ENCODE measurements at places on chromosomes 5 and 9.

- DNase-seq = no peak
Observed at GRCh38 chr9:93100276-93100636, 4.2 kb downstream of the CARD19 start.

DNA sequence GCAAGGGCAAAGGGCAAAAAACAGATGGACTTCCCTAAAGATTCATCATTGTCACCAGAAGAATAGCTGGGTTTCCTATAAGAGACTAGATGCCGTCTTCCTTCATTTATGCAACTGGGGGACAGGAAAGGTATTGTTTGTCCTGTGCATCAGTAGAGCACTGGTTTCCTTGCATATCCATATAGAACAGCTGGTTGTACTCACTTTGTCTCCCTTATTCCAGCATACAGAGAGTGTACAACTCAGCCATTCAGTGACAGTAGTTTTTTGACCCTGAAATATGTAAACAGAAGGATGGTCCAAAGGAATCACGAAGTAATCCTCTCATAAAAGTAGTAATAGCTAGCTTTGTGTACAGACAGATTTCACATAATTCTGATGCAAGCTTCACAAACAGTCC is 22.5 kb upstream of the MAST4 start:
- DNase-seq = no peak

DNA sequence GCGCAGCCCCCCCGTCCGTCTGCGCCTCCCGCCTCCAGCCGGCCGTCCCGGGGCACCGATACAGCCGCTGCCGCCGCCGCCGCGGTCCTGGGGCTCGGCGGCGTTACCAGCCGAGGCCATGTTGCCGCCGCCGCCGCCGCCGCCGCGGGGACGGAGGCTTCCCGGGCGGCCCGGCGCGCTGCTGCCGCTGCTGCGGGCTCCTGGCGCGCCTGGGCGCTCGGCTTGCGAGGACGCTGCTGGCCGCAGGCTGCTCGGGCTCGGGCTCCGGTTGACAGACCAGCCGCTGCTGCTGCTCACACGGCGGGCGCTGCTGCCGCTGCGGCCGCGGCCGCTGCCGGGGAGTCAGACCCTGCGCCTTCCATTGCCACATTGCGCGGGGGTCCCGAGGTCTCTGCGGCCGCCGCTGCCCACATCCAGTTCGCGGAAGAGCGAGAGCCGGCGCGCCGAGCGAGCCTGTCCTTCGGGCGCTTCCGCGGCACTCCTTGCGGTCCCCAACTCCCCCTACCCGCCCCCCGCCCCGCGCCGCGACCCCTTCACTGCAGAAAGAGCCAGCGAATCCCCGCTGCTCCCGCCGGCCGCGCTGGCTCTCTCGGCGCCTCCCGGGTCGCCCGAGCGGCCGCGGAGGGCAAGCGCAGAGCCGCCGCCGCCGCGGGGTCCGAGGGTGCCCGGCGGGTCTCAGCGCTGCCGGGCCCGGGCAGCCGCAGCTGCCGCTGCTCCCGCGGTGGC is 8.4 kb downstream of the PTCH1 start:
- no peak for DNase-seq

DNA sequence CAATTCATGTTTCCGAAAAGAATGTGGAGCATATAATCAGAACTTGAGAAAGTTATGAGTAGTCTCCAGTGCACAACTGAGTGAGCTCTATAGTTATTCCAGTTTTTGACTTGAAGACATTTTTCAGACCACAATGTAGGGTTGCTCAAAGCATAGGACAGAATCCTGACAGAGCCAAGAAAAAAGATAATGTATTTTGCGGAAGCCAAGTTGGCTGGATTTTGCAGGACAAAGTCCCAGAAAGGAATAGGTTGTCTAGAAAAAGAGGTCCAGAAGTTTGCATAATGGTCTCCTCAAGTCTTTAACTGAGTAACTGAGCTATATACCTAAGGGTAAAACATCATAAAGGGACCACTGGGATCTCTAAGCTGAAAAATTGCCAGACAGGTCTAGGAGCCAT is 1028.0 kb downstream of the TAF11L14 start:
- no peak for DNase-seq

DNA sequence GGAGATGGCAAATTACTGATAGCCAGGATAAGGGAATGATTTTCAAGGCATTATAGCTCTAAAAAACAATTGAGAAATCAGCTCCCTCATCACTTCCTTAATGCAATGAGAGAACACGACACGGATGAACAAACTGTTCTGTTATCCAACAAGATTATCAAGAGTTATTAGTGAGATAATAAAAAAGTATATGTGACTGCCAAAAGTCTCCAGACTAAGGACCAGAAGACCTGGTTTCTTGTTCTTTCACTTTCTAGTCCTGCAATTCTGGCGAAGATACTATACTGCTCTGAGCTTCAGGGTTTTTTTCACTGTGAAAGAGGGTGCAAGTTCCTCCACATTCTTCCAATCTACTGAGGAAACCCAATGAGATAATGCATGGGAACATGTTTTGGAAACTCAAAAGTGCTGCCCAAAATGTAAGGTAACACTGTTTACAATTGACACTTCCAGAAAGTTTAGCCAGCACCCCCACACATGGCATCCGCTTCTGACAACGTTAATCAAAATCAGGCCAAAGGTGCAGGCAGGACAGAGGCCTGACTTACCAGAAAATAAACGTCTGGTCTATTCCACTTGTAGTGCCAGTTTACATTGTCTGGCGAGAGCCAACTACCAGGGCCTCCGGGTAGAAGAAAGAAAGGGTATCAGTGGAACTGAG is 254.2 kb downstream of the DOCK8 start:
- DNase-seq = no peak

GRCh38 chr9:87198716-87199115 is 251.4 kb upstream of the GAS1 start:
- DNase-seq = no peak

DNA sequence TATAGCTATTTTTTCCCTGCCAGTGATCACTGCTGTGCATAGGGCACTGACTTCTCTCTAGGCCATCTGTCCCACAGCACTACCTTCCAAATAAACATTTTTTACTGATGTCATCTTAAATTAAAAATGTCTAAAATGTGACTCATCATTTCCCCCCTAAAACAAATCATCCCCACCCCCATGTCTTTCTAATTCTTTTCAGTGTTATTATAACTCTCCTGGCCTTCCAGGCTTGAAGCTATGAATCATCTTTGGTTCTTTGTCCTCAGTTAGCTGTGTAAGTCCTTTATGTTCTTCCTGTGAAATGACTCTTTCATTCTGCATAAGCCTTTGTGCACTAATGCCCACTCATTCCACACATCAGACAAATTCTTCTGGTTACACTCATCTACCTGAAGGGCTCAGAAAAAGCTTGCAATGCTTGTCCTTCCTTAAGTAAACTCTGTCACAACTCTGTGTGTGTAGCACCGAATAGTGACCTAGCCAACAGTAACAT is 78.1 kb downstream of the CFAP95 start:
- DNase-seq = no peak

GRCh38 chr5:116543501-116543900 is 31.1 kb downstream of the SEMA6A start:
- no peak for DNase-seq

DNA sequence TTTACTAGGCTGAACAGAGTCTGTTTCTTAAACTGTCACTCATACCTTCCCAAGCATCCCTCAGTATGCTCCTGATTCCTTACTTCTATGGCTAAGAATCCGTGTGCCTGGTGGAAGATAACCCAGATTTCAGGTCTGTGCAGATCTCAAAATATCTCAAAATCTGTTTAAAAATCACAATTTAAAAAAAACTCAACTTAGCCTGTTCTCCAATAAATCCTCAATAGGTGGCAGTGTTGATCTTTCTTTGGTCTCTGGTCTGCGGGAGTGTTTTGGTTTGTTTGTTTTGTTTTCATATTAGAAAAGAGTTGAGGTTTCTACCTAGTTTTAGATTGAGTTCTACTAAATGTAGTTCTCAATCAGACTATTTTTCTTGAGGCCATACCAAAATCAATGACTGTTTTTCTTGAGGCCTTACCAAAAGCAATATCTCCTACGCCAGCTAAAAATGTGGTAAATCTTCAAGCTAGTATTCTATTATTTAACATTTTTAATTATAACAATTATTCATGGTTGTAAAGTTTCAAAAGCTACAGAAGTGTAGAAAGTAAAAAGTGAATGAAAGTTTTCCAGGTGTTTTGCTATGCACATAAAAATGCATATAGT is 57.9 kb downstream of the TGFBR1 start:
- DNase-seq = peak; percentile 1

DNA sequence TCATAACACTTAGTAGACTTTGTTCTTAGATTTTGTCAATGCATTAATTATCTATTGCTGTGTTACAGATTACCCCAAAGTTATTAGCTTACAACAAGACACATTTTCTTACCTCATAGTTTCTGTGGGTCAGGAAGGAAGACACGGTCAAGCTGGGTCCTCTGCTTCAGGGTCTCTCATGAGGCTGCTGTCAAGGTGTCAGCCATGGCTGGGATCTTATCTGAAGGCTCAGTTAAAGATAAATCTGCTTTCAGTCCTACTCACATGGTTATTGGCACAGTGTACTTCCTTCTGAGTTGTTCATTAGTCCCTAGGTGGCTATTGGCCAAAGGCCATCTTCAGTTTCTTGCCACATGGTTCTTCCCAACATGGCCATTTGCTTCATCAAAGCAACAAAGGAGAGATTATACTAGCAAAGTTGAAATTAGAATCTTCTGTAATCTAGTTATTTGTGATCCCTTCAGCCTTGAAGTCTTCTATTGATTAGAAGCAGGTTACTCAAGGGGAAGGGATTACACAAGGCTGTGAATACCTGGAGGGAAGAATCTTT is 25.2 kb downstream of the TDRD7 start:
- no peak for DNase-seq

GRCh38 chr5:86765778-86766502 is 148.2 kb downstream of the COX7C start:
- no peak for DNase-seq

- no peak for DNase-seq
Observed at GRCh38 chr5:74767579-74767913, 497 bp downstream of the NSA2 start.

DNA sequence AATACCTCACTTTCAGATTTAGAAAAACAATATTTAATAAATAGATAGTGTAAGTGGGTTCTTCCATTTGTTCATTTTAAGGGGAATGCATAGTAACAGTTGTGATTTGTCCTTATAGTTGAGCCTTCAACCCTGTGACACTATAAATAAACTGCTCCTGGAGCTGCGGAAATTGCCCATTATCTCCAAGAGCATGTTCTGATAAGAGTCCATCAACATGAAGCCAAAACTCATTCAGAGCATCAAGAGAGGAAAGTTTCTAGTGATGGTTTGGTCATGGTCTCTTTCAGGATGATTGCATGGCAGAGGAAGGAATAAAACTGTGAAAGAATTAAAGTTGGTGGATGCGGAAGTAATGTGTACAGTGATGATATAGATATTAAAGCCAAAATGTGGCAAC is 772.1 kb upstream of the DMAC1 start:
- DNase-seq = no peak

DNA sequence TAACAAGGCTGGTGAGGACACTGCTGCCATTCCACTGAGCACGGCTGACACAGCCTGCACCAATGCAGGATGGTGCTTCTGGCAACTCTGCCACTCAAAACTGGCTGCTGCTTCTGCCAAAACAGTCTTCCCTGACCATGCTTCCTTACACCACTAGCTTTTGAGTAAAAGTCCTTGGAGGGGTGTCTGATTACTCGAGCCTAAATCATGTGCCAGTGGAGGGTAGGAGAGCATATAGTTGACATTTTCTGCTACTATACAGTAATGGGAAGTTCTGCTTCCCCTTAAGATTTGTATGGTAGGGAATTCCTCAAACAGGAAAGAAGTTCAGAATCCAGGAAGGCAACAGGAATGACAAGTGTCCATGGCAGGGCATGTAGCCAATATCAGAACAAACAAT is 12.2 kb upstream of the PJA2 start:
- no peak for DNase-seq

DNA sequence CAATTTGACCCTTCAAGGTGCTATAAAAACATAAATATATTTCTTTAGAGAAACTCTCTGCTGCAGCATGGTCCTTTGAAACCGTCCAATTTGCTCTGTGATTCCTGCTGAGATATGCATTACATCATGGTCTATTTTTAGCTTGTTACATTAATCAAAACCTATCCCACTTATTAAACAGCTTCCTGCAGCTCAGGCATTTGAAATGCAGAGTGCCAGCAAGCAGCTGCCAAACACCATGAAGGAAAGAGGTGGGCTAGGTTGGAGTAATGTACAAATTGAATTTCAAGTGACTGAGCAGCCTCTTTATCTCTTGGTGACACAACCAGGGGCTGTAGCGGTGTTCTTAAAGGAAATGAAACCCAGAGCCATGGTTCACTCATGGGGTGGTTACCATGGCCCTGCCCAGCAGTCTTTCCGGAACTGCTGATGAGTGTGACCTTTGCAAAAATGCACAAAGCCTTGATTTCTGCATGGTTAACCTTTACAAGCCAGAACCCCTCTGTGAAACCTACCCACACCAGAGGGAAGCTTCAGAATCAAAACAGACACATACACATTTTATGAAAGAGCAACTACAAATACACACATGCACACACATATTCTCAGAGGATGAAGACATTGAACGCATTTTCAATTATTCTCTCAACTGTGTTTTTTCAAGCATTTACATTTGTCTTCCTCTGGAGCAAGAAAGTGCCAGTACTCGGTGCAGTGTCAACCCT is 155.8 kb upstream of the ZNF608 start:
- peak; percentile 66 for DNase-seq

GRCh38 chr5:58011301-58011700 is 448.6 kb downstream of the PLK2 start:
- DNase-seq = no peak

GRCh38 chr5:67476531-67476930 is 279.9 kb upstream of the CD180 start:
- DNase-seq = no peak

GRCh38 chr9:134434894-134435506 is 108.7 kb downstream of the RXRA start:
- peak; percentile 96 for DNase-seq

DNA sequence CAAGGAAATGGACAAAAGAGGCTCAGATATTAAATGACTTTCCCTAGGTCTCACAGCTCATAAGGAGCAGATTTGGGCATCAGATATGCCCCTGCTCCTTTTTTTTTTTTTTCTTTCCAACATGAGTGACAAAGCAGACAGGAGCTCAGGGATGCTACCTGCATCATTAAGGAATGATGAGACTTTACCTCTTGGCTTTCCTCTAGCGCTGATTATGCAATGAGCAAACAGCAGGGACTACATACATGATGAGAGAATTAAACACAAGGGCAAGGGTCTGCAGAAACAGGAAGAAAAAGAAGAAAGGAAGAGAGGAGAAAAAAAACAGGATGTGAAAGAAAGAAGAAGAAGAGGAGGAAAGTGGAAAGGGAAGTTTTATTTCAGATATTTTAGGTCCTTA is 179.9 kb downstream of the PPP2R2B start:
- DNase-seq = no peak

- no peak for DNase-seq
Observed at GRCh38 chr9:37398464-37399025, 24.0 kb upstream of the GRHPR start.

Measured in DMS79 treated with DMSO at 0.1 percent for 48 hours (cell line).